Hindlimb muscle (tissue), 1 donor: ENCODE measurements at places on chromosomes 12 and 14.
A peak's percentile ranks its signal among the peaks of the same experiment; 100 is the strongest.

GRCh38 chr14:30656190-30656632, 34.1 kb downstream of the SCFD1 start:
- peak; percentile 8 for DNase-seq

DNA sequence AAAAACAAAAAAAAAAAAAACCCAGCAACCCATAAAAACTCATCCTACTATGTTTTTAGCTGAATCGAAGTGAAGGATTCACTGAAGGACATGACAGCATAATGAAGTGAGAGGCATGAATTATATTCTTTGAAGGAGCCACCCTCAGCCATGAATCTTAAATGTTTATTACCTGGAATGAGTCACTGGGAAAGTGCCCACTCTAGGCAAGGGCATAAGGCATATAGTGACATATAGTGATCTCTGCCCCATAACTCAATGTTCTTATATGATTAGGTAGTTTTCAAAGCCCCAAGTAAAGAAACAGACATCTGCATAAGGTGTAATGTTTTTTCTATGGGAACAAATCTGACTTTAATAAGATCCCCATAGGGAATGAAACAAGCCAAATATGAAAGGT, 79.9 kb downstream of the MDGA2 start:
- DNase-seq = no peak

DNA sequence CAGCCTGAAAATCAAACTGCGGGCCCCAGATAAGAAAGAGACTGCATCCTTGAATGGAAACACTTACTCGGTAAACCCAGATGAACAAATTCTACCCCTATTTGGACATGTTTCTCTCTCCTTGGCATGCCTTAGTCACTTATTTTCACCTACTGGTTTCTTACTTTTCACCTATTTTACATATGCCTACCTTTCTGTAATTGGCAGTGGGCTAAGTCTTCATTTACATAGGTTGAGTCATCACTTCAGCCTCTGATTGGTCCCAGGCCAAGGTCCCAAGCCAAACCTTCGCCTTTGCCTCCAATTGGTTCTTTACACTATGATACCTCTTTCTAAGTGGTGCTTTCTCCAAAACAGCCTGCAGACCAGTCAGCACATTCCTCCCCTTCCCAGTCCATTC, 111.3 kb downstream of the DYRK2 start:
- DNase-seq = no peak

GRCh38 chr12:130494736-130495135, 157.0 kb downstream of the PIWIL1 start:
- DNase-seq = no peak

GRCh38 chr12:106978035-106978800, 8.7 kb downstream of the MTERF2 start:
- no peak for DNase-seq

GRCh38 chr12:56117778-56118687, at the start of gene ZC3H10:
Gene ZC3H10 (plus strand): TSS chr12:56118266. CDS start chr12:56120563, 2,297 bp downstream.
- peak; percentile 99 for DNase-seq

- DNase-seq = peak; percentile 54
Observed at GRCh38 chr12:63068857-63069442, 82.1 kb downstream of the AVPR1A start.

- DNase-seq = no peak
Observed at GRCh38 chr12:84412226-84412625, 500.4 kb downstream of the SLC6A15 start.

DNA sequence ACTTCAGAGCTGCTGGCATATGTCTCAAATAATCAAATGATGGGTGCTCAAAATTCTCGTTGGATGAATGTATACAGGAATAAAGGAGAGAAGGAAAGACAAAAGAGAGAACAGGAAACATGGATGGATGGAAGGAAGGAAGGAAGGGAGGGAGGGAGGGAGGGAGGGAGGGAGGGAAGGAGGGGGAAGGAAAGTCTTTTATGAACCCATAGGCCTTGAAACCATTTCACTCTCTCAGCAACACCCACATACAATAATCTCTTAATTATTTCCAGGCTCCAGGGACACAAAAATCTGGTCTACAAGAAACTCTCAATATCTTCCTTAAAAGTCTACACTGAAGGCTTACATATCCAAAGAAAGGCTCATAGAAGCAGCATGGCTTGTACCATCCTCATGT, 363.4 kb upstream of the TMPO start:
- no peak for DNase-seq

- no peak for DNase-seq
Observed at GRCh38 chr14:55572578-55572977, 7.4 kb upstream of the KTN1 start.

GRCh38 chr14:33232031-33232430, 293.4 kb downstream of the NPAS3 start:
- DNase-seq = no peak

DNA sequence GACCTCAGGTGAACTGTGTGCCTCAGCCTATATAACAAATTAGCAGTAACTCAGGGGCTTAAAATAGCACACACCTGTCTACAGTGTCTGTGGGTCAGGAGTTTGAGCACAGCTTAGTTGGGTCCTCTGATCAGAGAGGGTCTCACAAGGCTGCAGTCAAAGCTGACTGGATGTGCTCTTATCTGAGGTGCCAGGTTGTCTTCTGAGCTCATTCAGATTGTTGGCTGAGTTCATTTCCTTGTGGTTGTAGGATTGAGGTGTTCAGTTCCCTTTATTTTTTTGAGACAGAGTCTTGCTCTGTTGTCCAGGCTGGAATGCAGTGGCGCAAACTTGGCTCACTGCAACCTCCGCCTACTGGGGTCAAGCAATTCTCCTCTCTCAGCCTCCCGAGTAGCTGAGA, 164.7 kb downstream of the ADCK1 start:
- DNase-seq = no peak

- DNase-seq = peak; percentile 73
Observed at GRCh38 chr12:26319511-26319910, 124.1 kb downstream of the SSPN start.

GRCh38 chr12:65015850-65016249, 105.3 kb downstream of the WIF1 start:
- peak; percentile 13 for DNase-seq

DNA sequence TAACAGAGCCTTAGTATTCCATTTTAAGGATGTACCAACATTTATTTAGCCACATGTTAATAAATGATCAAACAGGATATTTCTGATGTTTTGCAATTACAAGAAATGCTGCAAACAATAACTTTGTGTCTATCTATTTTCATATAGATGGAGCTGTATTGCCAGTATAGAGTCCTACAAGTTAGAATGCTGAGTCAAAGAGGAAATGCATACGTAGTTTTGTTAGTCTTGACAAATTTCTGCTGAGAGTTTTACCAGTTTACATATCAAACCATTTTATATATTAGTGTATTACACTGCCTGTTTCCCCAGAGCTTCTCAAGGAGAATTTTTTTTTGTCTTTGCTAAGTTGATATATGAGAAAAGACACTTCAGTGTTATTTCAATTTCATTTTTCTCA, 541.7 kb downstream of the SLC16A7 start:
- DNase-seq = no peak

DNA sequence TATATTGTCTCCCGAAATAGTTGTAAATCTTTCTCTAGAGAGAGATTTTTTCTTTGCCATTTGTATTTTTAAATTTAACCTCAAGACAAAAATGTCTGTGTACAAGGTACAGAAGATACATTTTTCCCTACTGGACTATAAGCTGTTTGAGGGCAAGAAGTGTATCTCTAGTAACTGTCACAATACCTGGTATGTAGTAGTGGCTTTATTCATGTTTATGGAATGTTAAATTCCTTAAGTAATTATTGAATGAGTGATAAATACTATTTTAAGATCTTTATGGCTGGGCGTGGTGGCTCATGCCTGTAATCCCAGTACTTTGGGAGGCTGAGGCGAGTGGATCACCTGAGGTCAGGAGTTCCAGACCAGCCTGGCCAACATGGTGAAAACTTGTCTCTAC, 24.4 kb upstream of the CDK17 start:
- DNase-seq = no peak

DNA sequence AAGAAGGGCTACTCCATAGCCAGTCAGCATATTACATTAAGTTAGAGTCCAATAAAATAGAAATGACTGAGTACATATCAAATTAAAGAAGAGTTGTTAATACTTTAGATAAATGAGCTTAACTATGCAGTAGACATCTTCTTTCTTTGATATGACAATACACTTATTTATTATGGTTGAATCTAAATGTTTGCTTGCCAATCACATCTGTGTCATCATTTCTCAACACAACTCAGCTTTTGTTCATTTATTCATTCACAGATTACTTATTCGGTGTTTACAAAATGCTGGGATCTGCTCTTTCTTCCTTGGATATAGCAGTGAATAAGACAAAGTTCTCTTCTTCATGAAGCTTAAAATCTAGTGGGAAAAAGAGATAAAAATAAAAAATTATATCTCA, 614.6 kb upstream of the ATP2B1 start:
- no peak for DNase-seq

GRCh38 chr12:37672655-37673260, 643.8 kb upstream of the ALG10B start:
- no peak for DNase-seq

DNA sequence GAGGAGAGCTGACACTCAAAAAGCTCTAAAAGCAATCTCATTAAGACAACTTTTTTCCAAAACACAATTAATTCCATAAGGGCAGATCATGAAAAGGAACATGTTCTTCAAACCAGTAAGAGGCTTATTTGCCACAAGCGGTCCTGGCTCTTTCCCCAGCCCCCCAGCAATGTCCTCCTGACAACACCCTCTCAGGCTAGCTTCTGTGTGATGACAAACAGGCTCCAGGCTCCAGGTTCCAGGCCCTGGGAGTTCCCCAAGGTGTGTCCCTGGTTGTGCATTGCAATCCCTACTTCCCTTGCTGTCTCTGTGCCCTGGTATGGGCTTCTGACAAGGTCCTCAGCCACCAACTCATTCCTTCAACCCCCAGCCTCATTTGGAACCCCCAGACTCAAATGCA, 8.9 kb downstream of the HVCN1 start:
- no peak for DNase-seq

- DNase-seq = peak; percentile 90
Observed at GRCh38 chr14:21525962-21526671, at the start of gene SALL2. Gene SALL2 (minus strand): TSS chr14:21526346. CDS start chr14:21526127, 219 bp downstream.

DNA sequence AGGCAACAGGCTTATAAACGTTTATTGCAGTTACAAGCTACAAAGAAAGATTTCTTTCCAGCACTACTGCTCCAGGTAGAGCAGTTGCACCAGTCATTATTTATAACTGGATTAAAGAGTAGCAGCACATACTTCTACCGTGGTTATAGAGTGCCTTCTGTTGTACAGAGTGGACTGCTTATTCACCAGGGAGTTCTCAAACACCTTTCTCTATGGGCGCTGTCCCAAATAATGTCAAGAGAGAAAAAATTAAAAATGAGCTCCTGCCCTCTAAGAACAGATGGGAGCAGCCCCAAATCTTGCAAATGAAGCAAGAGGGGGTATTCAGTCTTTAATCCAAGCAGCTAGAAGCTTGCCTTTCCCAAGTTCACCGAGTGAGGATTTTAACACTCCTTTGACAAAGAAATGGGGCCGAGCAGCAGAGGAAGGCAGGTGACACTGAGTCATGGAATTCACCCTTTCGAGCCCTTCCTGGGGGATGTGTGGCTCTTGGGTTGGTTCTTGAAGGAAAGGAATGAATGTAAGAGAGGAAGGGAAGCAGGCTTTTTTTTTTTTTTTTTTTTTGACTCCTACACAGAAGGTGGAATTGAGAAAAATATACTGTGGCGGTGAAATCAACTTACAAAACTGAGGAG, 181.2 kb downstream of the PRKCH start:
- DNase-seq = no peak

DNA sequence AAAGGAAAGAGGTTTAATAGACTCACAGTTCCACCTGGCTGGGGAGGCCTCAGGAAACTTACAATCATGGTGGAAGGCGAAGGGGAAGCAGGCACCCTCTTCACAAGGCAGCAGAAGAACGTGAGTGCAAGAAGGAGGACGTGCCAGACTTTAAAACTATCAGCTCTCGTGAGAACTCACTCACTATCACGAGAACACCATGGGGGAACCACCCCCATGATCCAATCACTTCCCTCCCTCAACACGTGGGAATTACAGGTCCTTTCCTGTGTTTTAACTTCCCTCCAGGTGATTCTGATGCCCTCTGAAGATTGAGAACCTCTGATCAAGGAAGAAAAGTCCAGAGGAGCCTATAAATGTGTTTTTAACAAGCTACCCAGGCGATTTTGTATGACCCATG, 358.7 kb downstream of the MED13L start:
- DNase-seq = no peak

GRCh38 chr14:30507209-30507608, 51.7 kb upstream of the G2E3 start:
- DNase-seq = no peak

DNA sequence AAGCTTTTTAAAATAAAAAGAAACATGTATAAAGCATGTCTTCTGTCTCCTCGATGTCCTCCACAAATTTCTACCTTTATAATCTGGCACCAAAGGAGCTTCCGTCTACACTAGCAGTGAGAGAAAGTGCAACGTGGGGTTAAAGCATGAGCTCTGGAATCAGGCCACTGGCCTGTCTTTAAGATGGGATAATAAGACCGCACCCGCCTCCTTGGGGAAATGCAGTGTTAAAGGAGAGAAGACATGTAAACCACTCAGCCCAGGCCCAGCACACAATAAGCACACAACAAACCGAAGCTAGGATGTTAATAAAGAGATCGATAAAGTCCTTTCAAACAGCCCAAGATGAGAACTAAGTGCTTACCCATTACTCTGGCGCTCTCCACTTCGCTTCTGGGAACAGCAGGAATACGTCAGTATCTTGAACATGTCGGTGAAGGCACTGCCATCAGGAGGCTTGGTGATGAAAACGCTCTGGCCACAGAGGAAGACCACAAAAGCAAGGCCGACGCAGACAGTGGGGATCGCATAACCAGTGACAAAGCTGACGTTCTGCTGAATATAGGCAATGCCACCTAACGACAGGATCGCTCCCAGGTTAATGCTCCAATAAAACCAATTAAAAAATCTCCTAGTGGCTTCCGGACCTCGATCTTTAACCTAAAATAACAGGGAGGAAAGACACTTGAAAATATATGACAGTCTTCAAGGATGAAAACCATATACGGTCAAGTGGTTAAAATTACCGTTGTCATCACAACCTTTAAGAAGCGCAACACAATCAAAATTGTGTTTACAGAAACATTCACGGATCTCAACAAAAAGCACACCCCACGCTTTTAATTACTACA, 9.1 kb downstream of the SLC15A4 start:
- no peak for DNase-seq

DNA sequence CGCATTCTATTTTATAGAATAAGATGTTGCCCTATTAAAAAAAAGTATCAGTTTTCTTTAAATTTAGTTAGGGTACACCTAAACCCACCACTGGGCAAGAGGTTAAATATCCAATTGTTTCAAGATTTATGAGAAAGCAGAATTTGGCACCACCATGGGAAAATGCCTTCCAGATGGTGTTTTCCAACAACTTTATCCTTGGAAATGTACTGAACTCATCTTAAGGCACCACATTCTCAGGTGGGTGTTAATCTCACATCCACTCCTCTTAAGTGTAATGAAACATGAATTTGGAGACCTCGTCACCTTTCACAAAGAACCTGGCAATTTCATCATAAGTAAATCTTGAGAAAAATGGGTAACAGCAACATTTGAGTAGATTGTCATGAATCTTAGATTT, 13.1 kb downstream of the CBX5 start:
- DNase-seq = no peak

GRCh38 chr14:75944607-75945241, 37.1 kb downstream of the TGFB3 start:
- no peak for DNase-seq
